ENCODE measurements at places on chromosomes 12 and 14.

DNA sequence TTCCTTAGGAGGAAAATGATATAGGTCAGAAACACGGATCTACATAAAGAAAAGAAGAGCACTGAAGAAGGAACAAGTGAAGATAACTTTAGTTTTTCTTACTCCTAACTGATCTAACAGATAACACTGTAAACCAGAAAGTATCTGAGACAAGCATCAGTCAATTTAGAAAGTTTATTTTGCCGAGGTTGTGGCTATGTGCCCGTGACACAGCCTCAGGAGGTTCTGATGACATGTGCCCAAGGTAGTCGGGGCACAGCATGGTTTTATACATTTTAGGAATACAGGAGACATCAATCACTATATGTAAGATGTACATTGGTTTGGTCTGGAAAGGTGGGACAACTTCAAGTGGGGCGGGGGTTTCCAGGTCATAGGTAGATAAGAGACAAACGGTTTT lies 23.0 kb downstream of the SAMD15 start:
- DNase-seq = no peak

GRCh38 chr14:65513671-65514070 lies 101.1 kb downstream of the FUT8 start:
- no peak for DNase-seq

DNA sequence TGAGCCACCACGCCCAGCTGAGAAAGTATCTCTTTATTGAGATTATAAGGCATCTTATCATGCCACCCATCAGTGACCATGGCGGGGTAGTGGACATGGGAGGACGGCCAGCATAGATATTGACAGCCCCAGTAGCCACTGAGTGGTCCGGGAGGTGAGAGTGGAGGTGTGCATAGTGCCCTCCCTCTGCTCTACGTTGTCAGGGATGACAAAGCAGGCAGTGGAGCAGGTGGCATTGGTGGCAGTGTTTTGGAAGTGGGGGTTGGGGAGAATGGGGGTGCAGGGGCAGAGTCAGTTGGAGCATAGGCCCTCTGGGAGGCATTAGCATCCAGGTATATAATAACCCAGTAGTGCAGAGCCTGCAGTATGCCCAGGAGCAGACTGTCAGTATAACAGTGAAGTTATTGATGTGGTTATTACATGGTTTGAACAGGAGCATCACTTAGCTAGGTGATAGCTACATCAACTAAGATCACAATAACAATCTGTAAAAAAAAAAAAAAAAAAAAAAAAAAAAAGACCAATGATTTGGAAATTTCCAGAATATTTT lies 41.1 kb downstream of the GNG2 start:
- no peak for DNase-seq

GRCh38 chr14:47507861-47508260 lies 167.5 kb downstream of the MDGA2 start:
- no peak for DNase-seq

DNA sequence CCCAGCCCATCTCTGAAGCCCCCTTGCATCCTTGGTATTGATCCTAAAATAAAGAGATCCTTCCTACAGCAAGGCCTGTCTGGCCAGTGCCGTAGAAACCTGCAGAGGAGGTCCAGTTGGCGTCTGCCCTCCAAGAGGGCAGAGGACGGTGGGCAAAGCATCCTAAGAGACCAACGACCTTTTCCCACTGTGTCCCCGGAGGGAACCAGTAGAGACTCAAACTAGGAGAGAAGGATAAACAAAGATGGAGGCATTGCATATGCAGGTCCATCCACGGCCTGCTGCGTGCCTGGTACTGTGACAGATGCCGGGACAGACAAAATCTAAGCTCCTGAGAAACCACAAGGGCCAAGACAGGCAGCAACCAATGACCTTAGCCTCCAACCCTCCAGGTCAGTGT lies 3.8 kb downstream of the NCKAP5L start:
- no peak for DNase-seq

- DNase-seq = no peak
Observed at GRCh38 chr14:67385120-67385519, 25.0 kb downstream of the EIF2S1 start.

- DNase-seq = no peak
Observed at GRCh38 chr12:57165741-57166140, 18.3 kb upstream of the LRP1-AS start.

DNA sequence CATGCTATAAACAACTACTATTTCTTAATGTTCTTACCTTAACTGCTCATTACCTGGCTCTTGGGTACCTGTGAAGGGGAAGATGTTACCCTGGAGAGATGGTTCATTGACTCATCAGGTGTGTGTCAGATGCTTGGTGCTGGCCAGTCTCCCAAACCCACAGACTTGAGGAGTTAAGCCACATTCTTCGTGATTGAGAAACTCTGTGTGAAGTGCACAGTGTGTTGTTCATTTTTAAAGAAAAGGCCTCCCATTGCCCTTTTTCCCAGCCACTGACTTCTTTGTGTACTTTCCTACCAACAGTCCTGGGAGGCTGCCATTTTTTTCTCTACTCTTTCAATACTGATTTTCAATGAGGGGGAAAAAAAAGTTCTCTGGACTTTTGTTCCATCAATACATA lies 3.2 kb downstream of the MGST1 start:
- no peak for DNase-seq

- DNase-seq = no peak
Observed at GRCh38 chr12:106233011-106233410, 14.8 kb downstream of the CKAP4 start.

GRCh38 chr14:80624581-80624980 lies 317.0 kb downstream of the CEP128 start:
- DNase-seq = no peak

DNA sequence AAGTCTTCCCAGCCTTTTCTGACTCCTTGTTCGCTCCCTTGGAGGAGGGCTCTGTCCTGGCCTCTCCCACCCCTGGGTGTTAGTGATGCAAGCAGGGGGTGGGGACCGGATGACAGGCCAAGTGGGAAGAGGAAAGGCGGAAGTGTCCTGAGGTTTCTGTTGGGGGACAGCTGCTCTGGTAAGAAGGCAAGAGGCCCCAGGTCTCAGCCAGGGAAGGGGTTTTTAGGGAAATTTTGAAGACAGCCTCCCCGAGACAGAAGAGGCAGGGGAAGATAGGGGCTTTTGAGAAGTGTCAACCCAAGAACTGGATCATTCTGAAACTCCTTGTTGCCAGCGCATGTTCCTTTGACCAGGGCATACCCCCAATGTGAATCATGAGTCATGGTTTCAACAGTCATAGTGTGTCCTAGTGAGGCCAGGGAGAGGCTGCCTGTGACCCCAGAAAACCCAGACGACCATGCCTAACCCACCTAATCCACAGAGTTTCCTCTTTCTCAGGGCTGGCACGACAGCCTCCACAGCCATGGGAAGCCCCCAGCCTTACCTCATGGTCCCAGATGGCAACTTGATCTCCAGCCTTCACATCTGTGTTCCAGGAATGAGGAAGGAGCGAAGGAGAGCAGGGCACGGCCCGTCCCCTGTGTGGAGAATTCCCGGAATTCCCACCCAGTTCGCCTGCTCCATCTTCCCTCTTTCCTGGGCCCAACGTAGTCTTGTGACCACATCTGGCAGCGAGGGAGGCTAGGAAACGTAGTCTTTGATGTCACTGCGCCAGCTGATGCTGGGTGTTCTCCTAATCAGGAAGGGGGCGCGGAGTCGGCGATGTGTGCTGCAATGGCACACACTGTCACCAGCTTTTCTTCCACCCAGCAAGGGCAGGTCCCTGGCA lies 4.9 kb upstream of the GPR132 start:
- no peak for DNase-seq

GRCh38 chr12:644818-645552 lies 18.3 kb downstream of the NINJ2 start:
- DNase-seq = no peak

DNA sequence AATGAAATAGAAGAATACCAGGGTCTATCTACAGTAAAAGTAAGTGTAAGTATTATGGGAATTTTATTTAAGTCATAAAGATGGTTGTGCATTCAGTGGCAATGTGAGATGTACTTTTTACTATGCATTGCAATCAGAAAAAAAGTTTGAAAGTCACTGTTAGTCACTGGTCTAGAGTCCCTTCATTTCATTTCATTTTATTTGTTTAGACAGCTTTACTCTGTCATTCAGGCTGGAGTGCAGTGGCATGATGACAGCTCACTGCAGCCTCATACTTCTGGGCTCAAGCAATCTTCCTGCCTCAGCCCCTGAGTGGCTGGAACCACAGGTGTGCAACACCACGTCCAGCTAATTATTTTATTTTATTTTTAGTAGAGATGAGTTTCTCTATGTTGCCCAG lies 42.6 kb downstream of the TGFB3 start:
- DNase-seq = no peak

GRCh38 chr12:127590868-127591267 lies 676.1 kb upstream of the TMEM132C start:
- no peak for DNase-seq

- no peak for DNase-seq
Observed at GRCh38 chr14:99724939-99725773, 41.1 kb downstream of the CYP46A1 start.
